Substantia nigra (tissue), 51 donors: ENCODE measurements at places on chromosomes 7 and 10.

- DNase-seq, result no peak
Measured at GRCh38 chr10:44759122-44759521, 152.0 kb upstream of the TMEM72 start.

DNA sequence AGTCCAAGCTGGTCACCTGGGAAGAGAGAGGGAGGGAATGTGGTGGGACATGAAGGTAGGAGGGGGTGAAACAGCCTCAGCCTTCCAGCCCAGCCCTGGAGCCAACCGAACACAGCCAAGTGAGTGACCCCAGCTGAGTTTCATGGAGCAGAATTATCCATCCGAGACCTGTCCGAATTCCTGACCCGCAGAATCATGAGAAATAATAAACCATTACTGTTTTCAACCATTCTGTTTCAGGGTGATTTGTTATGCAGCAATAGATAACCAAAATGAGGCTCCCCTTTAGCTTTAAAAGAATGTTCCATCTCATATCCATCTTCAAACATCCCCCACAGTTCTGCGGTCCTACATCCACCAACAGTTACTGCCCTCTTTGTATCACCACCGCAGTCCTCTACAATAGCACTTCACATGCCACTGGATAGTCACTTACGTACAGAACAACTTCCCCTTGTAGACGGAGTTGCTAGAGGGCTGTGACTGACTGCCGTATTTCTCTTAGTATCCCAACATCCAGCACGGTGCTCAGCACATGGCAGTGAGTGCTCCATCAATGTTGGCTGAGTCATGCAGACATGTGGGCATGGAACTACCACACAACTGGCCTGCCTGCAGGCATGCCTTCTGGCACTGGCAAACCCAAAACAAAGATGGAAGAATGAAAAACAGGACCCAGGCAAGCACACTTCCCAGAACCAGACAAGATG, 18.5 kb downstream of the KIAA1549 start:
- no peak for DNase-seq

DNA sequence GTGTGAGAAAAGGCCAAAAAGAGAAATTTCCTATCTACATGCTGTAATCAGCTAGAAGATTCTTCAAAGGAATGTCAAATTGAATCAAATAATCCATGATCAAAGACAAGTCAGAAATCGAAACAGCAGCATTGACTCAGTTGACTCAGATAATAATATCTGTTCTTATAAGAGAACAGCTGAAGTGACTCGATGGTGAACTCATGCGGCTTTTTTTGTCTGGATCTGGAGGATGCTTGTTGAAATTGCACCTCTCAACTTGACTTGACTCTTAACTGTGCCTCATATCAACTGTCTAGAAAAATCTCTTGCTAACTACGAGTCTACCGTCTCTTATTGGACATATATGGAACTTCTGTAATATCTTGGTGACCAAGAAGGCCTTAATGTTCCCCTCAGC, 599.5 kb downstream of the PHTF2 start:
- DNase-seq, result no peak

DNA sequence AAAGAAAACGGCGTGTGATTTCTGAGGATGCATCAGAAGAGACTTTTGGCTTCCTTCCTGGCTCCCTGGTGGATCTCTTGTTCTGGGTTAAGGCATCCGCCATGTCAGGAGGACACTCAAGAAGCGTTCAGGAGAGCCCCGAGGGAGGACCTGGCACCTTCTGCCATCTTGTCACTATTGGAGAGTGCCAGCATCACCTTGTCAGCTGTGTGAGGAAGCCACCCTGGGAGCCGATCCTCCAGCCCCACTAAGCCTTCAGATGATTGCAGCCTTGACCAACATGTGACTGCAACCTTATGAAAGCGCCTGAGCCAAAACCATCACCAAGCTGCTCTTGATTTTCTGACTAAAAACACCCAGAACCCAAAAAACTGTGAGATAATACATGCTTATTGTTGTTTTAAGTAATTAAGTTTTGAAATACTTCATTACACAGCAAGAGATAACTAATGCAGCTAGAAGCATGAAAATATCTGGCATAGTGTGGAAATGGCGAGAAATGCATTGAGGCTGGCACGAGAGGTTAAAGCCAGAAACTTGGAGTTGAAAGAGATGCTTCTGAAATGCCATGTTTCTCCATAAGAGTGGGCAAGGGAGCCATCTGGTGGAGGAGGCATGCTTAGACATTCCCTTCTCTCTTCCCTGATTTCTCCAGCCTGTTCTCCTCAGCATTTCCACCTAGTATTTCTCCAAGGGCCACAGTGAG, 5.4 kb upstream of the ZFYVE27 start:
- peak; percentile 44 for DNase-seq

- no peak for DNase-seq
Measured at GRCh38 chr7:68267486-68267885, 1270.9 kb downstream of the TYW1 start.

- DNase-seq, result no peak
Measured at GRCh38 chr7:134832367-134832766, 52.9 kb downstream of the CALD1 start.

DNA sequence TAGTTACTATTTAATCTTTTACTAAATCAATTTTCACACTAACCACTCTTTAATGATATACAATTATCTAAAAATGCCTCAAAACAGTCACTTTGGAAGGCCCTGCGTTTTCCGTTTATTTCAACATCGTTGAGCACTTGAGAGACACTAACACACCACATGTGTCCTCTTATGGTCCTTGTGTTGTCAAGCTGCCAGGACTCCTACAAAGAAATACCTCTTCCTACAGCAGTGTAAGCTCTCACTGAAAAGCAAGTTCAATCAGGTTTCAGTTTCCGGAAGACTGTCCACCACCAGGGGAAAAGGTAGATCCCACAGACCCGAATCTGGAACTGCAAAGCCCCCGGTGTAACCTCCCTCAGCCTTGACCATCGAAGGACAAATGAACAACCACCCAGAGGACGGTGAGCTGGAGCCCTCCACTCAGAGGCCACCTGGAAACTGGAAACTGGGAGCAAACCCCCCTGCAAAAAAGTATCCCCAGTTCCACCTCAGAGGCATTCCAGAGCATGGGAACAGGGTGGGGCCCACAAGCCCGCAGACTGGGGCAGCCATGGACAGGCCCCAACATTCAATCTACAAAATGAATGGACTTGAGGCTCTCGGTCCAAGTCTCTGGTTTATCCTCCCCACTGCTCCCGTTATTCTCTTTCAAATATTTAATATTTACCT, 37.6 kb downstream of the KCNH2 start:
- DNase-seq, result no peak

GRCh38 chr7:11237742-11238141, 264.1 kb downstream of the PHF14 start:
- no peak for DNase-seq

GRCh38 chr7:85823396-85824080, 636.7 kb upstream of the SEMA3D start:
- DNase-seq, result no peak

GRCh38 chr7:116230191-116231005, 20.1 kb downstream of the TES start:
- DNase-seq, result no peak

DNA sequence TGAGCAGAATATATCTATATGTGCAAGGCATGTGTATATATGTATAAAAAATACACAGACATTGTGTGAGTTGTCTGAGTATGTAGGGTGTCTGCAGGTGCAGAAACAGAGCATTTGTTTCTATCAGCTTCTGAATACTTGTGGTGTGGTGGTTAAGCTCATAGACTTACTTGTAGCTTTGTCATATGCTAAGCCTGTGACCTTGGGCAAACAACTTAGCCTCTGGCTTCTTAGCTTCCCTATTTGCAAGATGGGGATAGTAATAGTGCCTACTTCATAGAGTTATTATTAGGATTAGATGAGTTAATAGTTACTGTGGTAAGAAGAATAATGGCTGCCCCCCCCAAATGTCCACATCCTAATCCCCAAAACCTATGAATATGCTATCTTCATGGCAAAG, 28.2 kb upstream of the PAX2 start:
- no peak for DNase-seq

GRCh38 chr10:29532256-29532878, 102.4 kb downstream of the SVIL start:
- DNase-seq, result no peak
